Vagina (tissue), 2 donors: ENCODE measurements at places on chromosomes 12 and 14.

DNA sequence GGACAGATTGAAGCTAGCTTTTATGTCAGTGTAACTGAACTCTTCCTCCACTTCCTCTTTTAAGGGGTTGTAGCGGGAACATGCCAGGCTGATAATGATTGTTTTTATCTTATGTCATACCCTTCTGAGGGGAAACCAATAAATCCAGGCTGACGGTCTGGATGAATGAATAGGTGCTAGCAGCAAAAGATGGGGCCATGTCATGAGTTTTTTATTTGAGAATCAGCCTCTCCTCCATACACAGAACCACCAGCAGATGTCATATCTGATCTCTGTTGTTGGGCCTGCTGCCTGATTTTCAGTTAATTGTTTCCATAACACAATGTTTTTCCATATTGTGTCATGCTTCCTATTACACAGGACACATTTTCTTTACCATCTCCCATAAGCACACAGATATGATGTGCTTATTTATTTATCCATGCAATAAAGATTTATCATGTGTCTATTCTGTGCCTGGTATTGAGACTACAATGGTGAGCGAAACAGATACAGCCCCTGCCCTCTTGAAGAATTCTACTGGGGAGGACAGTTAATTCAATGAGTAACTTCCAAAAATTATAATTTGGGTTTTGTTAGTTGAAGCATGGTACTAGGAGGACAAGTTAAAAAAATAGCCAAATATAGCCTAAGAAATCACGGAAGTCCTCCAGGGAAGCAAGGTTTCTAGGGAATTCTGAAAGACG lies 33.6 kb upstream of the CRY1 start:
- no peak for DNase-seq

DNA sequence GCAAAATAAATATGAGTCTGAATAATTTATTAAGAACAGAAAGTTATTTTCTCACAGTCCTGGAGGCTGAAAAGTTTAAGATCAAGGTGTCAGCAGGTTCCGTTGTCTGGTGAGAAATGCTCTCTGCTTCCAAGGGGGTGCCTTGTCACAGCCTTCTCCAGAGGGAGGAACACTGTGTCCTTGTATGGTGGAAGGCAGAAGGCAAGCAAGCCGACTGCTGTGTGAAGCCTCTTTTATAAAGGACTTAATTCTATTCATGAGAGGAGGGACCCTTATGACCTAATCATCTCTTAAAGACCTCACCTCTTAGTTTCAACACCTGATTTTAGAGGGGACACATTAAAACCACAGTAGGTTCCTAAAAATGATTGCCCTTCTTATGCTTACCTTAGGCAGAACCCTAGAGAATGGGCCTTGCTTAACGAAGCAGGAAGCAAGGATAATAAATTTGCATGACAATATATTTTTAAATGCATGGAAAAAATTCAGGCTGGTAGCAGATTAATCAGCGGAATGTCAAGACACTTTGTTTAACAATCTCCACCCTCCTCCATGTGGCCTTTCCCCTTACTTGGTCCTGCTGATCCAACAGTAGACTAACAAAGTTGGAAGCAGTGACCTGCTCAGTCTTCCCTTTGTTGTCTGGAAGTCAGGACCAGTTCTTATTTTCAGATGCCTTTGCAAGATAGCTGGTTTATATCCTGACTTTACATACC lies 154.9 kb downstream of the DYRK2 start:
- no peak for DNase-seq

GRCh38 chr14:75626863-75627262 lies 33.8 kb downstream of the ERG28 start:
- no peak for DNase-seq

- no peak for DNase-seq
Measured at GRCh38 chr14:31189346-31190218, 18.0 kb downstream of the HECTD1 start.

GRCh38 chr12:1314523-1314922 lies 279.9 kb downstream of the FBXL14 start:
- no peak for DNase-seq

DNA sequence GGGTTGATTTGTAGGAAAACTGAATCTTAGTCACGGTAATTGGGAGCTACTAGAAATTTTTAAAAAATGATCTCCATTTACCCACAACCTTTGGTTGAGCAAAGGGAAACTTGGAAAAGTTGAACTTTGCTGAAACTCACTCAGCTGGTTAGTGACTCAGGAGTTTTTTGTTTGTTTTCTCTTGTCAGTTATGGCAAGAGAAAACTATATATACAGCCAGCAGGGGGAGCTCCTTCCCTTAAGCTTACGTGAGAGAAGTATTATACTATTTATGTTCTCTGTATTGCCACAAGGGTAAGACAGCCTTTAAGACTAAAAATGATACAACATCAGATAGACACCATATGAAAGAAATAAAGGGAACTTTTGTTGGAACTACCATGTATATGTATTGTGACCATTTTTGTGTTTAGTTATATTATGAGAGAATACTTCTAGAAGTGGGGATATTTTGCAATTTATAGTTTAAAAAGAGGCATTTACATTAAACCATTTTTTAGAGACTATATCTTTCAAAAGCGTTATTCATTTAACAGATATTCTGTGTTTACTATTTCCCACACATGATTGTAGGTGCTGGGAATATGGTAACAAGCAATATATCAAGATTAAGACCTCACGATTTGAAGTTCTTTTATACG lies 28.1 kb upstream of the TBC1D30 start:
- no peak for DNase-seq

- no peak for DNase-seq
Measured at GRCh38 chr12:125050446-125050845, 14.8 kb upstream of the AACS start.

DNA sequence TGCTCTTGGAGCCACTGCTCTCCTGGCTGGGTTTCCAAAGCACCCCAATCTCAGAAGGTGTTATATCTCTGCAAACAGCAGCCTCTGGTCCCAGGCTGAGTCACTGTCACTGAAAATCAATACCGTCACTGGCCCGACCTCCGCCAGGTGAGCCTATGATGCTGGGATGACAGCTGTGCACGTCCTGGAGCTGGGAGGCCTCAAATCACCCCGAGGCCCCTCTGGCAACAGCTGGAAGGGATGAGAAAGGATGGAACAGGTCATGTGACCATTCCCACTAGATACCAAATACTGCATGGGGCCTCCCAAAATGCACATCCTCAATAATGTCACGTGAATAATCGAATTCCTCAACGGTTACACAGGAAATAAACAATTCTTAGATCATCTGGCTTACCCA lies 190.8 kb downstream of the TTC7B start:
- peak; percentile 75 for DNase-seq
